Erythroblast (primary cell): ENCODE measurements at places on chromosomes 12 and 14.

GRCh38 chr12:128534906-128535305, 267.9 kb downstream of the TMEM132C start:
- DNase-seq, result no peak

- no peak for DNase-seq
These were observed 24.7 kb downstream of the RNF34 start for GRCh38 chr12:121424624-121424975.

- DNase-seq, result no peak
These were observed 183.5 kb downstream of the PRKCH start for GRCh38 chr14:61504901-61505300.

DNA sequence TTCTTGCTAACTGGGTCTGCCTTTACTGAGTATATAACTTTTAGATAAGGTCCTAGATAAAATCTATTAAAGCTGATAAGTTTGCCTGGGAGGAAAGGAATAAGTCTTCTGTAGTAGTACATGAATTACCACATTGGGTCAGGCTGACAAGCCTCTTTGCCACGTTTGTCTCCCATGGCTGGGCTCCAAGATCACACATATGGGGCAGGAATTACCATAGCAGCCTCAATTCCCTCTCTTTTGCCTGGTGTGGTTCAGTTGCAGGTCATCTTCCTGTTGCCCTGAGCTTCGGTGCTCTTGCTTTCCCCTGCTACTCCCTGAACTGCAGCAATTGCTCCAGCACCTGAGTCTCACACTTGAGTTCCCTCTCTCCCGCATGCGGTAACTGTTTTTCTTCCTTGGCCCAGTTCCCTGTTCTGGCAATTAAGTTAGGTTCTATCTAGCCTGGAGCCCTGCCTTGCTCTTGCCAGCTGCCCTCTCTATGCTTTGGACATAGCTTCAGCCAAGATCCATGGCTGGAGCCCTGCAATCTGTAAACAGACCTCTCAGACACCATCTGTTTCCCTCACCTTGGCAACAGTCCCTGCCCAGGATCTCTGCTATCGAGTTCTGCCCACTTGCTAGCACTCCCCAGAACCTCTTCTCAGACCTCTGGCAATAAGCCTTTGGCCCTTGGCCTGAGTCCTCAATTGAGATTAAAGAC, 5.8 kb upstream of the GLT8D2 start:
- no peak for DNase-seq

- DNase-seq, result no peak
These were observed 80.6 kb upstream of the DICER1 start for GRCh38 chr14:95237958-95238340.
